ENCODE measurements at places on chromosomes 12 and 14.

DNA sequence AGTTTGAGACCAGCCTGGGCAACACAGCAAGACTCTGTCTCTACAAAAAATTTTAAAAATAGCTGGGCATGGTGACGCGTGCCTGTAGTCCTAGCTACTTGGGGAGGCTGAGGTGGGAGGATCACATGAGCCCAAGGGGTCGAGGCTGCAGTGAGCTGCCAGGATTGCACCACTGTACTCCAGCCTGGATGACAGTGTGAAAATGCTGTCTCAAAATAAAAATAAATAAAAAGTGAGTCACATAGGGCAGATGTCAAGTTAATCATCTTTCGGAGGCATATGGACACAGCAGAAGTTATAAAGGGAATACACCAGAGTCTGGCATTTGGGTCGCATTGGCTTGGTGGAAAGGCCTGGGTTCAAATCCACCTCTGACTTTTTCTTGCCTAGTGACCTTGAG is 92.7 kb downstream of the PHETA1 start:
- DNase-seq, result no peak

DNA sequence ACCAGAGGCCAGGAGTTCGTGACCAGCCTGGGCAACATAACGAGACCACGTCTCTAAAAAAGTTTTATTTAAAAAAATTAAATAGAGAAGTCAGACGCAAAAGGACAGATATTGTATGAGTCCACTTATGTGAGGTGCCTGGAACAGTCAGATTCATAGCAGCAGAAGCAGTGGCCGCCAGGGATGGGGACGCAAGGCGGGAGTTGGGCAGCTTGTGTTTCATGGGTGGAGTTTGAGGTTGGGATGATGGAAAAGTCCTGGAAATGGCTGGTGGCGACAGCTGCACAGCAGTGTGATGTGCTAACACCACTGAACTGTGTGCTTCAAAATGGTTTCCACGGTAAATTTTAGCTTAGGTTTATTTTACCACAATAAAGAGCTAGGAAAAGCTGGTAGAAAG is 57.6 kb upstream of the DDX11 start:
- no peak for DNase-seq

GRCh38 chr14:106879241-106879640 is 1352.9 kb downstream of the TMEM121 start:
- peak; percentile 71 for DNase-seq

DNA sequence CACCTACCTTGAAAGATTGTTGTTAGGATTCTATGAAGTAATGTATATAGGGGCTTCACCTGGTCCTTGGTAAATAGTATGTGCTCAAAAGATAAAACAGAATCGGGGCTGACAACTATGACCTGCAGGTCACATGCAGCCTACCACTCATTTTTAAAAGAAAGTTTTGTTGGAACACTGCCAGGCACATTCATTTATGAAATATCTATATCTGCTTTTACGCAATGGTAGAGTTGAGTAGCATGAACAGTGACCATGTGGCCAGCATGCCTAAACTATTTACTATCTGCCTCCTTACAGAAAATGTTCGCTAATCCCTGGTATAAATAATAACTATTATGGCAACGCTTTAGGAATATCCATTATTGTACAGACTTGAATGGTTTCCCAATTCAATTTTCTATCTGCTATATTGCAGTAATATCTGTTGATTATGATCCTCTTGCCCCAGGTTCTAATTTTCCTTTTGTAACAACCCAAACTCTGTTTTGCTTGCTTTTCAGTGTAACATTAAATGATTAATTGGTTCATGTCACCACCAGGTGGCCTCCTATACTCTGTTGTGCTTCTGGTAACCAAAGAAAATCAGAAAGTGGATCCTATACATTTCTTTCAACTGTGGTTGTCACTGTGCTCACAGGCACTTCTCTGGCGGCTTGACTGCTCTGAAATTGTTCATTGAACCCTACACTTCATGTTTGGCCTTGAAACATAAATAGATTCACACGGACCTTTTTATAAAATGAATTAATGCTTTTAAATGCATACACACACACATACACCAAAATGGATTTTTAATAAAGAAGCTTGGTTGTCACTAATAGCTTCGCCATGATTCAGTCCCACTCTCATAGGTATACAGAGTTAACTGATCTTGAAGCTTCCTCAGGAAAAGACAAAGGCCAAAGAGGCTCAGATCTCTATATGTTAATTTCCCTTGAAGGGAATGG is 227.7 kb upstream of the NPAS3 start:
- peak; percentile 53 for DNase-seq

- no peak for DNase-seq
Measured at GRCh38 chr12:107330831-107331431, 237.6 kb upstream of the CRY1 start.

Measured in NCI-H146 (cell line).